ENCODE measurements at places on chromosomes 13 and 19.

- DNase-seq = no peak
Measured at GRCh38 chr19:1322198-1322981, 36.7 kb downstream of the EFNA2 start.

DNA sequence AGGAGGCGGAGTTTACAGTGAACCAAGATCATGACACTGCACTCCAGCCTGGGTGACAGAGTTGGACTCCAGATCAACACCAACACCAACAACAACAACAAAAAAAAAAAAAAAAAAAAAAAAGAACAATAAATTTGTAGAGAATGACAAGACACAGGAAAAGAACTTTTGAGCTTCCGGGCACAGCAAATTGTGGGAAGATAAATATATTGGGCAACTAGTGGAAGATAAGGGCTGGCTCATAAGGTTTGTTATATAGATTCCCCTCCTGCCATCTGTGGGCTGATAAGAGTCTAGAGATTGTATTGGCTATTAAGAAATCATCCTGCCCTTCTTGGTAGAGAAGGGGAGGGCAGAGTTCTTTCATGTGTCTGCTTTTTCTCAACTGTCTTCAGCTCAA, 33.1 kb upstream of the CYP2S1 start:
- peak; percentile 31 for DNase-seq

- DNase-seq = no peak
Measured at GRCh38 chr13:97194479-97194878, 27.7 kb upstream of the MBNL2 start.

- no peak for DNase-seq
Measured at GRCh38 chr13:31923134-31923763, 108.3 kb upstream of the FRY start.

DNA sequence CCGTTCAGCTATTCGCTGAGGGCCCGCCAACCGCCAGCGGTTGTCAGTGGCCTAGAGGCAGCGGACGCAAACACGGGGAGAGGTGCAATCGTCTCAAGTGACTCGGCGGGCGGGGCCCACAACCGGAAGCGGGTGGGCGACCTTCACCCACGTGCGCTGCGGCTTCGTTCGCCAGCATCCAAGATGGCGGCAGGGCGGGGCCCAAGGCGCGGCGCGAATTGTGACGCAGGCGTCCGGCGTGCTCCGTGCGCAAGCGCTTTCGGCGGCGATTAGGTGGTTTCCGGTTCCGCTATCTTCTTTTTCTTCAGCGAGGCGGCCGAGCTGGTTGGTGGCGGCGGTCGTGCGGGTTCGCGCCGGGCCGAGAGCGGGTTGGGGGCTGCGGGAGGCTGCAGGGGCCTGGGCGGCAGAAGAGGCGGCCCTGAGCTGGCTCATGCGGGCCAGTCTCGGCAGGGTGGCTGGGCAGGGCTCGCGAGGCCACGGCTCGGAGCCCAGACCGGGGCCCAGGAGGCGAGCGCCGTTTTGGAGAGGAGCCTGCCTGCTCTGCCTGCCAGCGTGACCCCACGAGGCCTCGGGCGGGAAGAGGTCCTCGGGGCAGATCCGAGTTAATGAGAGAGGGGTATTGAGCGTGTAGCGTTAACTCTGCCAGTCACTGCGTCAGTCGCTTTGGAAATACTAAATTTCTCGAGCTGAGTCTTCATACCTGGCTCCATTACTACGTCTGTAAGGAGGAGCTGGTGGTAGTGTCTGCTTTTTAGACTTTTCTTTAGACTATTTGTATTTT, at the start of gene UBA52:
UBA52 (plus strand) TSS at position 294 of the 781 bp plus-strand sequence. CDS start 1,444 bp downstream, outside the sequence.
- peak; percentile 93 for DNase-seq

GRCh38 chr13:99331881-99332293, 24.7 kb upstream of the GPR183 start:
- no peak for DNase-seq

- DNase-seq = no peak
Measured at GRCh38 chr19:44112802-44113137, 429 bp upstream of the ZNF225 start.

- DNase-seq = no peak
Measured at GRCh38 chr13:29909975-29910674, 59.7 kb upstream of the UBL3 start.

- no peak for DNase-seq
Measured at GRCh38 chr19:18110609-18111232, 13.1 kb downstream of the MAST3 start.

DNA sequence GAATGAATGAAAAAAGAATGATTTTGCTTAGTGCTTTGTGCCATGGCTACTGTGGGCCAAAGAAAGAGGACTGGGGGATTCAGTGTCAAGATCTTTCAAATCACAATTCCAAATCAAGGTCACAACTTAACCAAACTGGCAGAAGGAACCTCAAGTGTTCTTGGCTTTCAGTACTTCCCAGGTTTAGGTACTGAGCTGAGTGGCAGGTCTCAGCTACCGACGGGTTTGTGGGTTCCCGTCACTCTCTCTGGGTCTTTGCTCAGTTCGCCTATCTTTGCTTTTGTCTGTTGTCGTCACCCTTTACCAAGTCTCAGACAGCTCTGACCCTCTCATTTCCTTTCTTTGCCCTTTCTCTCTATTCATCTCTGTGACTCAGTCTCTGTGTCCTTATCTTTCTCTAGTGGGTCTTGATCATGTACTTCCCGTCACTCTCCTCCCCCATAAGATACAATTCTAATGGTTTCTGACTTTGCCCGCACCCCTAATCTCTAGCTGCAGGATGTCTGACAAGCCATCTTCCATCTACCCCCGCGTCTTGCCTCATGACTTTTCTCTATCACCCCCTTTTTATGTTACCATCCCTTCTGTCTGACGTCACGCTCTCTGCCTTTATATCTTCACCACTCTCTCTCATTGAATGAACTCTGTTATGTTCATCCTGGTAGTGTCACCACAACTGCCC, 33.3 kb upstream of the LRRC4B start:
- no peak for DNase-seq

- DNase-seq = no peak
Measured at GRCh38 chr19:709965-710571, 1.3 kb downstream of the PALM start.

- no peak for DNase-seq
Measured at GRCh38 chr19:14167576-14168138, 31.3 kb upstream of the ASF1B start.

DNA sequence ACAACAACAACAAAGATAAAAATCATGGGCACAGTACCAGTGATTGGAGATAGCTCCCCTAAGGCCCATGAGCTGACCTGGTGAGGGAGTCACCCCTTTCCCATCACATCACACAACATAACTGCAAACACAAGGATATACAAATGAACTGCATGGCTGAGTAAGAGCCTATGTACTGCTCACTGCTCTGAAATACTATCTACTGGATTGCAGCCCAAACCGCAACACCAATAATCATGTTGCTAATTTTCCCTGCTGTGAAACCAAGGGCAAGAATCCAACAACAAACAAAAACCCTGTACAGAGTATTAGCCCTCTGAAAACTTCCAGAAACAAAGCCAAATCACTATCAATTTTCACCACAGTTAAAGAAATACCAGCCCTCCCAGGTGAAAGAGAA, 1893.2 kb downstream of the PCDH9 start:
- DNase-seq = no peak

- DNase-seq = no peak
Measured at GRCh38 chr19:2048104-2048958, 2.7 kb downstream of the MKNK2 start.

DNA sequence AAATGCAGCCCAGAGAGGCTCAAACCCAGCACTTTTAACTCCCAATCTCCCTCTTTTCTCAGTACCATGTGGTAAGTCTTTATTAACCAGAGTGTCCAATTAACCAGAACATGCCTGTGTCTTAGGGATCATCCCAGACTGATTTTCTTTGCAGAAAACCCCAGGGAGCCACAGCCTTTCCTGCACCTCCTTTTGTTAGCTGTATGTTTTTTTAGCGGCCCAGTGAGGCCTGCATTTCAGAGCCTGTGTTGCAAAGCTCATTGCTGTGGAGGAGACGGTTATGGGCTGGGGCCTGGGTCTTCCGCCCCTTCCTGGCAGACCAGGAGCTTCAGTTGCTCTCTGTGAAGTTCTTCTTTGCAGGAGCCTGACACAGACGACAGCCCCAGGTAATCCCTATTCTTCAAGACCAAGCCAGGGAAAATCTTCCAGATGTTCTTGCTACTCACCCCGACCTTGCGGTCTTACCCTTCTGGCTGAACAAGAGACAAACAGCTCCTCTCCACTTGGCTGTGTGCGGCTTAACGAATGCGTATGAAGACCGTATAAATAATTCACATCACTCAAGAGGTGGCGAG, 70.7 kb upstream of the TSHZ3 start:
- no peak for DNase-seq

DNA sequence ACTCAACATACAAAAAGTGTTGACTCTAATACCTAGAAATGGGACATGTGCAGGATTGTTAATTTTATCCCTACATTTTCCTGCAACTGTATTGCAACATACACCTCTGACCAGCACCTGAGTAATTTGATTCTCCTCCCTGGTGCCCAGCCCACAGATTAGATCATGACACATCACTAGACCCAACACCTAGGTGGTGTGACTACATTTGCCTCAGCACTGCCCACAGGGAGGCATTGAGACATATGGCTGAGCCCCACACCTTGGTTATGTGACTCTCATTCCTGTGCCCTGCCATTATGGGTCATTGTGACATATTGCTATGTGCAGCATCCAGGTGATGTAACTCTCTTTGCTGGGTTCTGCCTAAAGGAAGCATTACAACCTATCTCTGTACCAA, 13.2 kb upstream of the ZNF254 start:
- no peak for DNase-seq

DNA sequence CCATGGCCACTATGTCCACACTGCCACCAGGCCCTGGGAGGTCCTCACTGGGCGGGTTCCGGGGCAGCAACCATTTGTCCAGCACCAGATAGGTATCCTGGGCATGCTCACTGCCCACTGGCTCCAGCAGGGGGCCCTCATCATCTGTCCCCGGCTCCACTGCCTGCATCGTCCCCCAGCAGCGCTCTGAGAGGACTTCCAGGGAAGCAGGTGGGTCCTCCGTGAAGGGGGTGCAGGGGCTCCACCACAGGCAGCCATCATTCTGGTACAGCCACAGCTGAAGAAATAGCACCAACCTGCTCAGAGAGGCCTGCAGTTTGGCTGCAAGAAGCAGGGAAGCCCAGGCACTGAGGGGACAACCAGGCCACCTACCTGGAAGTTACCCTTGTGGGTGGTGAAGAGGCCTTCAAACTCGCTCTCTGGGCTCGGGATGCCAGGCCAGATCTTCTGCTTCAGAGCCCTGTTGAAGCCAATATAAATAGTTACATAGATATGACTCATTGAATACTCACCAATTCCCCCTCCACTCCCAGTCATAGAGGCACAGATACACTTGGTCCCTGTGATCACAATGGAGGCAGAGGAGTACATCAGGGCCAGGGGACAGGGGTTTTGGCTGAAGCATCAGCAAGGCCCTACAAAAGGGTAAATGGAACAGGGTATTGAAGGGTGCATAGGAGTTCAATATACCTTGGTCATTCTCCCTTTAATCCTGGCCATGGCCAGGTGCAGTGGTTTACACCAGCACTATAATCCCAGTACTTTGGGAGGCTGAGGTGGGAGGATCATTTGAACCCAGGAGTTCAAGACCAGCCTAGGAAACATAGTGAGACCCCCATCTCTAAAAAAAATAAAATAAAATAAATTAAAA, 4.1 kb downstream of the SWSAP1 start:
- DNase-seq = no peak

GRCh38 chr19:10209315-10209714, 14.6 kb upstream of the DNMT1 start:
- no peak for DNase-seq

GRCh38 chr13:97549201-97549600, 115.2 kb downstream of the RAP2A start:
- no peak for DNase-seq

GRCh38 chr19:55209693-55210472, 582 bp upstream of the PTPRH start:
- no peak for DNase-seq

- DNase-seq = no peak
Measured at GRCh38 chr13:50444726-50445125, 398.8 kb downstream of the DLEU7 start.

DNA sequence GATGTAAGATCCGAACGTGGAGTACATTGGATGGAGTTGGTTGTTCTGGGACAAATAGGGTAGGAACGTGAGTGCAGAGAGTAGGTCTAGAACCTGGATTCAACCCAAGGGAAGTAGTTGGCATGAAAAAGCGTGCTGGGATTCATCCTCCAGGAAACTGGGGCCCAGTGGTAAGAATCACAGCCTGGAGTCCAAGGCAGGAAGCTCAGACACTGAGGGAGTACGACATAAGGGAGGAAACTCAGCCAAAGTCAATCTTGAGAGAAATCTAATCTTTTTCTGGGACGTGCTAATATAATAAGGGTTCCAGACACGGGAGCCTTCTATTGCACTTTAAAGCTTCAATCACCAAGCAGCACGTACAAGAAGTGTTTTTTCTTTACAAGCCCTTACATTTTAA, 46.4 kb downstream of the DLEU7 start:
- no peak for DNase-seq

DNA sequence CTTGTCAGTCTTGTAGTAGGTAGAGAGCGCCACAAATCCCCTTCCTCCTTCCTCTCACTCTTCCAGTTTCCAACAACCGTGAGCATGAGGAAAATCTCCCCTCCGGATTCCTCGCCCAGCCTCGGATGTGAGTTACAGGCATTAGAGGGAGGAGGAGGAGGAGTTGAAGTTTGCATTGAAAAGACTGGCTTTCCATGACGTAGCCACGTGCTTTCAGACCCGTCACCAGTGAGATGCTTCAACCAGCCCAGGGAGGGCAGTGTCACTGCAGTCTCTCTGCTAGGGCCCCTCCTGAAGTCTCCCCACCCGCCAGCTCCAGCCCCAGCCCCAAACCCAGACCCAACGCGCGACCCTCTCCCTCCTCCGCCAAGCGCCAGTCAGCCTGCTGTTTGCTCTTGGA, 442 bp upstream of the FGF14 start:
- no peak for DNase-seq

DNA sequence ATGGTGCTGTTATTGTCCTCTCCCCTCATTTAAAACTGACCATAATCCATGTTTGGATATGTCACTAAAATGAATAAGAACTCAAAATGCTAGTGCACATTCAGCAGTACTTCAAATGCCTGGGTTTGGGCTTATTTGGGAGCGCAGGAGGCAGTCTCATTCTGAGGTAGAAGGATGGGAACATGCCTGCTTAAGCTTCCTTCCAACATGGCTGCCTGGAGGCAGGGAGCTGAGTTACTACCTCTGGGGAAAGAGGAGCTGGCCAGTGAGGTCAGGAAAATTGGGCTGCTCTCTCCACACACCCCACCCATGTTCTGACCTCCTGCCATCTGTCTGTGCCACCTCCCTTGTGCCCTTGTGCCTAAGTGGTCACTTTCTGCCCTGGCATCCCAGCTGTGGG, 85.7 kb downstream of the PTPRS start:
- no peak for DNase-seq

DNA sequence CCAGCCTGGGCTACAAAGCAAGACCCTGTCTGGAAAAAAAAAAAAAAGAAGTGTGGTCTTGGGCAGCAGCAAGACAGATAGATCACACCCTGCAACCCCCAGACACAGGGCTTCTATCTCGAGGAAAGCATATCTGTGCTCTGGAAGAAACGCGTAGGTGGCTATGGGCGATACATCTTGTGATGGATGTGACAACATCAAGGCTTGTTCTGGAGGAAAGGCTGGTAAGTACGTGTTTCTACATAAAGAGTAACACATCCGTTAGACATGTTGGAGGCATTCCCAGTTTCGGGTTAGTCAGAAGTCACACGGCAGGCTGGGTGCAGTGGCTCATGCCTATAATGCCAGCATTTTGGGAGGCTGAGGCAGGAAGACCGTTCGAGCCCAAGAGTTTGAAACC, 6.6 kb upstream of the DHDH start:
- DNase-seq = no peak
